ENCODE measurements at places on chromosomes 11 and 22.

DNA sequence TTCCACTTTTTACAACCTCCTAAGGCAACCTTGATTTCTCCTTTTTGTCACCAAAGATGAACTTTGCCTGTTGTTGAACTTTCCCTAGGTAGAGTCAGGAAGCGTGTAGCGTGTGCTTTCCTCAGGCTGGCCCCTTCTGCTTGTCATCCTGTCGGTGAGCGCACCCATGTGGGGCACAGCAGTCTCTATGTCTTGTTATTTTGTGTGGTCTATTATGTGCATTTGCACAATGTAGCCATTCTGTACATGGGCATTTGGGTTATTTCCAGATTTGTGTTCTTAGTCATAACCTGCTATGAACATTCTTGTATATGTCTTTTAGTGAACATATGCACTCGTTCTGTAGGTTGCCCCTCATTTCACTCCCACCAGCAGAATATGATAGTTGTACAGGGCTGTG lies 34.9 kb downstream of the CABIN1 start:
- no peak for DNase-seq

DNA sequence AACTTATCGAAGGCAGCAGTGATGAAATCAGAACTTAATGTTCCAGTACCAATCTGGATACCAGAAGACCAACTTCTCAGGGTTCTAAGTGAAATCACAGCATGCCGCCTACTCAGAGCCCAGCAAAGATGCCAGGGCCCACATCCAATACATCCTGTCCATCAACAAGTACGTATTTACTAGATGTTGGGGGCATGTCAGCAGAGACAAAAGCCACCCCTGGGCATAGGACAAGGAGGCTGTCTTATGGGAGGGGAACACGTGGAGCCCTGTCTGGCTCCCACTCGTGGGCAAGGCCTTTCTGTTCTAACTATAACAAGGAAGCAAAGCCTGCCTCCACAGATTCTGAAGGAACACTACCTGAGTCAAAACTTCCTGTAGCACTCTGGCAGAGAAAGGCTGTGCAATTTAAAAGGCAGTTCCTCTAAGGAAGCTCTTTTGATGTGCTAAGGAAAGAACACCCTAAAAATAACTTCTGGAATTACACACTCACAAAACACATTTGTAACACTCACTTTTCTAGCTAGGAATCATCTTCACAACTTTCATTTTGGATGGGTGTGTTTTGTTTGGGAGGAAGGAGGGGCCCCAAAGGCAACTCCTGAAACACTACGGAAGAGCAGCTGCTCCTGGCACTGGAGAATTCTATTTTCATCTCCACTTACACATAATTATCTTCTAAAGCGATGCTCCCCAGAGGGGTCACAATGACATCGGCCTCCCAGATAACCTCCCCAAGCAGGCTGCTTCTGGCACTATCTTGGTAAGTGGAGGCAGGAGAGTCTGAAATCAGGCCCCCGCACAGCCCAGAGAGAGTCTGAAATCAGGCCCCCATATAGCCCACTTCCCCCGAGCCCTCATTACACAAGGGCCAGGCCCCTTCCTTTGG lies 14.2 kb downstream of the SMCO4 start:
- no peak for DNase-seq

- DNase-seq: no peak
These were observed 195.5 kb upstream of the CADM1 start for GRCh38 chr11:115699733-115700132.

DNA sequence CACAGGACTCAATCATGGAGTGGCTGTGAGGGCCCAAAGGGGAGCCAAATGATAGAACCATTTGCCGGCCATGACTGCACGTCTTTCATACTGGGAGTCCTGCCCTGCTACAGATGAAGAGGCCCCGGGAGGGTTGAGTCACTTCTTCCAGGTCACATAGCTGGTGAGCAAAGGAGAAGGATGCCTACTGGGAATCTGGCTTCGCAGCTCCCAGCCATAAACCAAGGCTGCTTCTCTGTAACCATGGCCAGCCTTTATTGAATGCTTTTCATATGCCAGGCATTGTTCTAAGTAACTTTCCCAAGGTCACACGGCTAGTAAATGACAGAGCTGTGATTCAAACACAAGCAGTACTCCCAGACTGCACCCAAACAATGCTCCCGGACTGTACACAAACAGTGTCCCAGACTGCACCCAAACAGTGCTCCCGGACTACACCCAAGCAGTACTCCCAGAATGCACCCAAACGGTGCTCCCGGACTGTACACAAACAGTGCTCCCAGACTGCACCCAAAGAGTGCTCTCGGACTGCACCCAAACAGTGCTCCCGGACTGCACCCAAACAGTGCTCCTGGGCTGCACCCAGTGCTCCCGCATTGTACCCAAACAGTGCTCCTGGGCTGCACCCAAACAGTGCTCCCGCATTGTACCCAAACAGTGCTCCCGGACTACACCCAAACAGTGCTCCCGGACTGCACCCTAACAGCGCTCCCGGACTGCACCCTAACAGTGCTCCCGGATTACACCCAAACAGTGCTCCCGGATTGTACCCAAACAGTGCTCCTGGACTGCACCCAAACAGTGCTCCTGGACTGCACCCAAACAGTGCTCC lies 89.8 kb downstream of the FBXO7 start:
- DNase-seq: no peak

DNA sequence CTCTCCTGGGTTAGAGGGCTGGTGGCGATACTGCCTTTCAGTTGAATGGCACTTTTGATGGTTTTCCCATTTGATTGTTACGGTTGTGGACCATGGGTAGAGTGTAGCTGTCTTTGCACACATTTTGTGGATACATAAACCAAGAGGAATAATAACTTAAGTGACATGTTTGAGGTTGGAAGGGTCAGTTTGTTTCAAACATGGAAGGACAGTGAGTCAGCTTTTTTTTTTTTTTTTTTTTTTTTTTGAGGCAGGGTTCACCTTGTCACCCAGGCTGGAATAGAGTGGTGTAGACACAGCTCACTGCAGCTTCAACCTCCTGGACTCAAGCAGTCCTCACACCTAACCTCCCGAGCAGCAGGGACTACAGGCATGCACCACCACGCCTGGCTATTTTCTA lies 41.1 kb downstream of the PPFIA1 start:
- no peak for DNase-seq

GRCh38 chr11:59141673-59142460 lies 789 bp upstream of the FAM111A start:
- DNase-seq: no peak

DNA sequence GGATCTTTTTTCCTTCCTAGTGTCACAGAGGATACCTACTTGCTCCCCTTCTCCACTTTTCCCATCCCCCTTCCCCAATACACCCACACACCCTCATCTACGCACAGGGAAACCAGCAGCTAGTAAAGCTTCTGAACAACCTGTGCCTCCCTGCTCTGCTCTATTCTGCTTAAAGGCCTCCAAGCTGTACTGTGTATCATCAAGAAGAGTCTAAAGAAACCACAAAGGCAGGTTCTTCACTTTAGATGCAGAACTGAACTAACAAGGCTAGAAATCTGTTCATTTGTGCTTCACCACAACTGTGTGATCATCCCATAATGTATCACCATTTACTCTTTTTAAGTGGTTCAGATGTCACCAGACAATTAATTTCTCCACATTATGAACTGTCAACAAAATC lies 132.5 kb downstream of the SGSM3 start:
- DNase-seq: no peak

DNA sequence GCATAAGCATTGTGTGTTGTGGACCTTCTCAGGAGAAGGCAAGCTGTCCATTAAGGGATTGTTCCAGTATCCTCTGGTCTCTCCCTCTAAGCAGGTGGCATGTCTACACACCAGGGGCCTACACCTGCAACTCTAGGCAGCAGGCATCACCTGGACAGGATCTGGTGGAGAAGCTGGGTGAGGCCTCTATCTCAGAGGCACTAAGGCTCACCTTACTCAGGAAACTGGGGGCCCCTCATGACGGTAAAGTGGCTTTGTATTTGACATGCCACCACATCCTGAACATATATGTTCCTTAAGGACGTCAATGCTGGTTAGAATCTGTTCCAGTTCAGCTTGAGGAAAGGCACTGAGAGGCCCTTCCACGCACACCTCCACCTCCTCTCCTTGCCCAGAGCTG lies 891.3 kb downstream of the OPCML start:
- DNase-seq: no peak

DNA sequence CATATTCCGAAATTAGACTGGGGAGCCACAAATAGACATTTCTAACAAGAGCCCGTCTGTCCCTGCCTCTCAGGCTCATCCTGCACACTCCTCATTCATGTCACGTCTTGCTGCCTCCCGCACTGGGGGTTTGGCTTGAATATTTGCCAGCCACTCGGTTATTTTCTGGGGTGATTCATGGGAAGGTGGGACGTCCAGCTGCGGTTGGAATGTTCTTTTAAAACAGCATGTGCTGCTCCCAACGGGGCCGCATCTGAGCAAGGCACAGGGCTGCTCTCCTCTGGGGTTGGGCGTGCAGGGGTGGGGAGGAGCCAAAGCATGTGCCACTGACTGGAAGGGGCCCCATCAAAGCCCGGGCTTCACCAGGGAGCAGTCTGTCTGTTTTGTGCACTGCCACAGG lies 25.9 kb upstream of the SLC5A4 start:
- no peak for DNase-seq

GRCh38 chr11:85464283-85464682 lies 162.9 kb downstream of the DLG2 start:
- no peak for DNase-seq

DNA sequence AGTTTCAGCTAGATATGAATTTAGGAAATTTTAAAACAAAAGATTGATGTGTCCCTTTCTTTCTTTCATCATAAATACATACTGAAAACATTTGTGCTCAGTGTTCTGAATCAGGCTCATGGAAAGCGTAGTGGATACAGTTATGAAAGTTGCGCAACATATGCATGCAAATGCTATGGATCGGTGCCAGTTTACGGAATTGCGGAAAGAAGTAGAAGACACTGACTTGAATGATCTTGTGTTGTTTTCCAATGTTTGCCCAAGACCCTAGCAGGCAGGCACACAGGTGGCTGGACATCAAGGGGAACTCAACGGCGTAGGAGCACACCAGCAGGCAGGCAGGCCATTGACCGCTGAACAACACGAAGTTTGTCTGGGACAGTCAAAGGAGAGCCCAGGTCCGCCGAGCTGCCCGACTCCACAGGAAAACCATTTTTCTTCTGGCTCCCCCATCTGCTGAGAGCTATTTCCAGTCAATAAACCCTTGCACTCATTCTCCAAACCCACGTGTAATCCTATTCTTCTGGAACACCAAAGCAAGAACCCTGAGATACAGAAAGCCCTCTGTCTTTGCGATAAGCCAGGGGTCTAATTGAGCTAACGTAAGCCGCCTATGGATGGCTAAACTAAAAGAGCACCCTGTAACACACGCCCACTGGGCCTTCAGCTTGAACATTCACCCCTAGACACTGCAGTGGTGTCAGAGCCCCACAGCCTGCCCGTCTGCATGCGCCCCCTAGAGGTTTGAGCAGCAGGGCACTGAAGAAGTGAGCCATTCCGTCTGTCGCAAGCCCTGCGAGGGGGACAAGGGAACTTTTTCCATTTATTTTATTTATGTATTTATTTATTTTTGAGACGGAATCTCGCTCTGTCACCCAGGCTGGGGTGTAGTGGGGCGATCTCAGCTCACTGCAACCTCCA lies 7.4 kb upstream of the BIRC3 start:
- no peak for DNase-seq

DNA sequence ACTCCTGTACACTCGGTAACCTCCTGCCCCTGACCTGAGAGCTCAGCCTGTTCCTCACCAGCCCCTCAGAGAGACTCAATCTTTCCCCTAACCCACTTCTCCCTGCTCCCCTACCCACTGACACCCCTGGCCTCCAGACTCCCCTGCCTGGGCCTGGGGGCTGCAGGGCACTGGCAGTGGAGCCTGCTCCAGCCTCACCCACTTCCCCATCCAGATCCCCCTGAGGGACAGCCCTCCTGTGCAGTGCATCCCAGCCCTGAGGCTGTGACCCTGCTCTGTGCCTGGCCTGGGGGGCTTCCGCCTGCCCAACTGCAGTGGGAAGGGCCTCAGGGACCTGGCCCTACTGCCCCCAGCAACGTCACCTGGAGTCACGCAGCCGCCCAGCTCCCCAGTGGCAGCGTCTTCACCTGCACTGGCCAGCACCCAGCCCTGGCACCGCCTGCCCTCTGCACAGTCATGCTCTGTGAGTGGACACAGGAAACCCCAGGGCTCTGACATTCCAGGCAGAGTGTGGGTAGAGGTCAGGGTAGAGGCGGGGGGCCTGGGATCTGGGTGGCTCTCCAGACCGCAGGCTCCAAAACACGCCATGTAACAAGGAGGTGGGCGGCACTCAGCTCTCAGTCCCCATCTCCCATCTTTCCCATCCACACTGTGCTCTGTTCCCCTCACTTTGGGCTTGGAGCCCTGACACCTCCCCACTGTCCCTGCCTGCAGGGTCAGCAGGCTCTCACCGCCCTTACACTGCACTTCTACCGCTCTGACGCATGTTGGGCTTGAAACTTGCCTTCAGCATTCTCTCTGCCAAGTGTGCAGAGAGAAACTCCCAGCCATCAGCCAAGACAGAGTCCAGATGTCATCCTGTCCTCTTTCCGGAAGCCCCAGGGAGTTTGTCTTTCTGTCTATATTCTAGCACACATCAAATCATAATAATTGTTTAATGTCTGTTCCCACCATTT lies 5.1 kb downstream of the VSIG10L2 start:
- DNase-seq: no peak

DNA sequence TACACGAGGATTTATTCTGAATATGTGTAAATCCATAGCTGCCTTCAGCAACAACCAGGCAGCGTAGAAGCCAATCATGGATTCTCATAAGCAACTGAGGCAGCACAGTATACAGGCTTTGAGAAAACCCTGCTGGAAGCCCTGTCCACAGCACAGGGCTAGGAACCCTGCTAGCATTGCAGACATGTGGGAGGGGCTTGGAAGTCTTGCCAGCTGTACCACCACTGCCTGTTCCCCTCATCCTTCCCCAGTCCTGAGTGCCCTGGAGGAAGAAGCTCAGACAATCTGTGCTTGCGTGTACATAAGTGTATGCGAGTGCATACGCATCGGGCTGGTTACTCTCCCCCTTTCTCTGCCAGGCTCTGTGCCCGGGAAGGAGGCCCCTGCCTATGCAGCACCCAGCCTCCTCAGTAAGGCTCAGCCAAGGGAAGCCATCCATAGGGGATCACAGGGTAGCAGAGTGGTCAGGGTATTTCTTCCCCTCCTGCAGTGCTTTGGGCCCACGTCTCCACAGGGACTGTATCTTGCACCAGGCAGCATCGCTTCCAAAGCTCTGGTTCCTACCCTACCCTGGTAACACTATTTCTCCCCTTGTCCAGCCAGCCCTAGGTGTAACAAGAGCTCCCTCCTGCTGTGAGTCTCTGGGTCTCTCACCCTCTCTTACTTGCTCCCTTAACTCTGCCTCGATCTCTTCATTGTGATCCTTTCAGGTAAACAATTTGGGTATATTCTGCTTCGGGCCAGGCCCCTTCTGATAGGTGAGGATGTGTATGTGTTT lies 90.5 kb downstream of the GALNT18 start:
- DNase-seq: no peak

- DNase-seq: no peak
These were observed 28.4 kb upstream of the SCN3B start for GRCh38 chr11:123682696-123683410.
